ENCODE measurements at places on chromosomes 3 and 15. TPM values are rescaled to one million over a fixed set of nuclear protein-coding genes. Genes with fewer than 3 reads are reported as not detected.
A peak's percentile ranks its signal among the peaks of the same experiment; 100 is the strongest.

GRCh38 chr3:128591738-128592426, 58.7 kb downstream of the RPN1 start:
- peak; percentile 53 for DNase-seq

The STXBP5L gene
- total RNA-seq, result not detected

The A4GNT gene
- not detected for total RNA-seq

DNA sequence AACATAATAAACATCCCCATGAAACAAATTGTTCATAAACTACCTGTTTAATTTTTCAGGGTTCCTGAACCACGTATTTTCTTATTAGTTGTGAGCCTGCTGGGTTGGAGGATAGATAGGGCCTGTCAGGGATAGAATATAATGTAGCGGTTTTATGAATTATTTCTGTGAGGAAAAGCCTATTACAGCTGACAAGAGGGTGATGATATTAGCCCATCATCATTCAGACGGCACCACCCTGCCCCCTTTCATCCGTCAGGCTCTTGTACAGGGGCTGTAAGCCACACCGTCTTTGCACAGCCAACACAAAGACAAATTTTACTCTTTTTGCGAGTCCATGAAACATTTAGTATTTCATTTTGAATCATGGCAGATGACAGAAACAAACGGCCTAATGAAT, 335.3 kb upstream of the TMCO5A start:
- no peak for DNase-seq

DNA sequence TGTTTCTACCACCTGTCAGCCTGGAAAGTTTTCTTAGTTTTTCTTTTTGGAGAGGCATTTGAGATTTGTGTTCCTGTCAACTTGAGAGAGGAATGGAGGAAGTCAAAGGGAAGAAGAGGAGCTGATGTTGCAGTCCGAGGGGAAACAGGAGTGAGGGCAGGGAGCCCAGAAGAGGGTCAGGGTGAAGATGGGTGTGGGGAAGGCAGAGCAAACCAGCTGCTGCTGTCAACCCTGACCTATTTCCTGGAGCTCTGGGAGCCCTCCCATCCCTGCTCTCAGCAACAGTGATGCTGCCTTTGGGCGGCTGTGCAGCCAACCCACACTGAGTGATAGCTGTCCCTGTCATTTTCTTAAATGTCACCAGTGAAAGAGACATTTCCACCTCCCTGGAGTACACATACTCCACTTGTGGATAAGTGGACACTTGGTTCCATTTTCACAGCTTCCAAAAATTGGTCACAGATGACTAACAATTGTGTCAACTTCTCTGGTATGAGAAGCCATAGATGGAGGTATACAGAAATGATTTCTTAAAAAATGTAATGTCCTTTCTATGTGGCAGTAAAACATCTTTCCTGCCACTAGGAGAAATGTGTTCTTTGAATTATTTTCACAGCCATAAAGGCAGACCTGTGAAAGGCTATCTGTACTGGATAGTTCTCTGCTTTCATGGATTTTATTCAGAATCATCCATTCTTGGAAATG, 556.3 kb upstream of the TBL1XR1 start:
- DNase-seq, result no peak

DNA sequence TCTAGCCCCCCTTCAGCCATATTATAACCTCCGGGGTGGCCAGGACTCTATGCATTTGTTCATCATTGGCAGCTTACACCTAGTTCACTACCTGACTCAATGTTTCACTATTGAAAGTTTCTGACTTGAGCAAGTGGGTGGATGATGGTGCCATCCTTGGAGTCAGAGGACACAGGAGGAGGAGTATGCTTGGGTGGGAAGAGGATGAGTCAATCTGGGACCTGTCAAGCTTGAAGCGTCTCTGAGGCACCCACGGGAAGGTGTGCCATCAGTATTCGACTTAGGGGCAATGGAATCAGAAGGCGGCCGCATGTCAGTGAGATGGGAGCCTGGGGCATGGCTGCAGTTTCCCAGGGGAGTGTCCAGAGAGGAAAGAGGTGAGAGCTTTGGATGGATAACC, 133.3 kb downstream of the EPHB1 start:
- no peak for DNase-seq

- DNase-seq, result no peak
These were observed 61.3 kb upstream of the TAMM41 start for GRCh38 chr3:11907667-11908660.

DNA sequence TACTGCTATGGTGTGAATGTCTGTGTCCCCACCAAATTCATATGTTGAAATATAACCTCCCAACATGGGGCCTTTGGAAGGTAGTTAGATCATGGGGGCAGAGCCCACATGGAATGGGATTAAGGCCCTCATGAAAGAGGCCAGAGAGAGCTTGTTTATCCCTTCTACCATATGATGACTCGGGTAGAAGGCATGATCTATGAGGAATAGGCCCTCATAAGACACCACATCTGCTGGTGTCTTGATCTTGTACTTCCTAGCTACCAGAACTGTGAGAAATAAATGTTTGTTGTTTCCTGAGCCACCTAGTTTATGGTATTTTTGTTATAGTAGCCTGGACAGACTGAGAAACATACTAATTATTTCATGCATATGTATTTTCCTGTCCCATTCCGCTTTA, 51.9 kb downstream of the WWTR1 start:
- no peak for DNase-seq

DNA sequence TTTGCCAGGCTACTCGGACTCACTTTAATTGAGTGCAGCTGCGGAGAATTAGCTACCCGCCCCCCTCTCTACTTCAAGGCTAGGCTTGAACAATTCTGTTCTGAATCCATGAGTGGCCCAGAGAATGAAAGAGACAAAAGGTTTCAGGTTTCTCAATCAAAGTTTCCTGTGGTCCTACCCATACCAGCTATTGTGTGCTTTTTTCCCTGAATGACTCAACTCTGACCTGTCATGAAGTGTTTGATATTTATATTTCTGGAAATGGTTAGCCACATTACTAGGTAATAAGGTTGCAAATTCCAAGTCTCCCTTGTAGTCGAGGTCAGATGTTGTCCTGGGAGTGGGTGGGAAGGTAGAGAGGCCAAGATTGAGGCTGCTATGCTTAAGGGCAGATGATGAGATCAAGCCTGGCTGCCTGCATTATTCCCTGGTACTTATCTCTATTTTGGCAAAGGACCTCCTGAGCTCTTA, 392.7 kb upstream of the TBL1XR1 start:
- no peak for DNase-seq

The SLC35A5 gene
- 23.2 TPM for total RNA-seq

The TRIM71 gene
- total RNA-seq, result not detected

The ATP13A5 gene
- not detected for total RNA-seq

The ROPN1B gene
- total RNA-seq, result not detected

DNA sequence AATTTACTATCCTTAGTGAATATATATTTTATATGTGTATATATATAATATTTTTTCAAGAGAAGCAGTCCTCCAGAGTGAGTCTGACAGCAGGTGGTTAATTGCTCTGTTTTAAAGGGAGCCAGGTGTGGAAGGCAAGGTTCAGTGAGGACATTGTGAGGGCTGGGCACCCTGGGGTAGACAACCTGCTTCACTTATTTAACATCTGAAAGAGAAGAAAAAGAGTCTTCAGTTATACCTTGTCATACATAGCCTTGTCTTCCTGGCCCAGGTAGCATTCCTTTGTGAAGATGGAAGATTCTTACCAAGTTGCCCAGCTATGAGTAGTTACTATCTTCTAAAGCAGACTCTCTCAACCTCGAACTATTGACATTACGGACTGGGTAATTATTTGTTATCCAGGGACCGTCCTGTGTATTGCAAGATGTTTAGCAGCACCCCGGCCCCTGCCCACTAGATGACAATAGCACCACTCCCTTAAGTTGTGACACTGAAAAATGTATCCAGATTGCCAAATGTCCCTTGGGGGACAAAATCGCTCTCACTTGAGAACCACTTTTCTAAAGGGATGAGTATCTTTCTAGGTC, 336.0 kb upstream of the TRIM42 start:
- no peak for DNase-seq

DNA sequence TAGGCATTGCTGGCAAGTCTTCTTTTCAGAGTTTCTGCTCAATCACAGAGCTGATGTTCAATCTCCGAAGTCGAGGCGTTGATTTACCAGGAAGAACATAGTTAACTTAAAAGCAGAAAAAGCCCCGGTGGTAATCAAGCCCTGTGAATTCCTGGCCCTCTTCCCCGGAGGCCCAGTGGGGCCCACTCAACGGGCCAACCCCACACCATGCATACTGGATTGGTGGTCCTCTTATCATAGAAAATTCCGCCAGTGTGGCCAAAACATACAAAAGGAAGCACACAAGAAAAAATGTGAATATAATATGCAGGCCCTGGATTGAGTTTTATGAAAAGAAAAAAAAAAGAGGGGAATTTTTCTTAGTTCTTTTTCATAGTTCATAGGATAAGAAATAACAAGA, 873.0 kb upstream of the NR2F2 start:
- DNase-seq, result no peak

GRCh38 chr3:140470211-140470610, 207.7 kb upstream of the TRIM42 start:
- DNase-seq, result no peak

DNA sequence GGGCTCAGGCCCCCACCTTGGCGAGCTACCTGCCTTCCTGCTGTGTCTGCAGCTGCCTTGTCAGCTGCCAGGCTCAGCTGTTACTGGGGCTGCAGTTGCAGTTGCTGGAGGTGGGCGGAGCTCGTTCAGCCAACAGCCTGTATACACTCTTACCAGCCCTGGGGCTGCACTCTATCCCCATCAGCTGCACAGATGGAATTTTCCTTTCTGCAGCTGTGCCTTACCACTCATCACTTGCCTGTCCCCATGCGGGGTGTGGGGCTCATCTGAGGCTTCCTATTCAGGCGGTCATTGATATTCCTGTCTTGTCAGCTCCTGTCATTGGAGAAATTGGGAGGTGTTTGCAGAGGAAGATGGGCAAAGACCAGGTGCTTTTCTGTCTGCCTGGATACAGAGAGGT, 9.1 kb upstream of the SYN2 start:
- DNase-seq, result no peak

The CNTN3 gene
- total RNA-seq, result not detected

DNA sequence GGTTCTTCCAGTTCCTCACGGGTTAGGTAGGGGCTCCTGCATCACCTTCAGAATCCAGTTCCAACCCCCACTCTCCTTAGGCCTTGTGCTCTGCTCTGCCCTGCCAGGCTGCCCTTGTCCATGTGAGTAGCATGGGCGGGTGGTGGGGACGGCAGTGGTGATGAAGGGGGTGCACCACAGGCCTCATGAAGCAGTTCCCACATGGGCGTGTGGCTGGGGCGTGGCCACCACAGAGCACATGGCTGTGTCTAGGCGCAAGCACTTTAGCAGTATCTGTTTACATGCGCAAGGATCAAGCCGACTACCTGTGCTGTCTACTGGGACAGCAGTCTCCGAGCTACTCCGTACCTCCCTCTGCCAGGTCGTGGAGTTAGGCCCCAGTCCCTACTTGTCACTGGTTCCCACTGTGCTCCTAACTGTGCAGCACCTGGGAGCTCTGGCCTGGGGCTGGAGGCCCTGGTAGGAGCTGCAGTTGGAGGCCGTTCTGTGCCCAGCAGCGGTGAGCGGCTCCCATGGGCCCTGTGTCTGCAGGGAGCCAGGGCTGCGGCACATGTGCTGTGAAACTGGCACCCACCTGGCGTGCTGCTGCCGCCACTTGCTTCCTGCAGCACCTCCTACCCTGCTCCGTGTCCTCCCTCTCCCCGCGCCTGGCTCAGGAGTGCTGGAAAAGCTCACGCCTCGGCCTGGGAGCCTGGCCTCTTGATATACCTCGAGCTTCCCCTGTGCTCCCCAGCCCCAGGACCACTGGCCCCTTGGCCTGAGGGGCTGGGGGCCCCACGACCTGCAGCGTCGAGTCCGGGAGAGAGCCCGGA, 53.5 kb downstream of the PLXNA1 start:
- no peak for DNase-seq

DNA sequence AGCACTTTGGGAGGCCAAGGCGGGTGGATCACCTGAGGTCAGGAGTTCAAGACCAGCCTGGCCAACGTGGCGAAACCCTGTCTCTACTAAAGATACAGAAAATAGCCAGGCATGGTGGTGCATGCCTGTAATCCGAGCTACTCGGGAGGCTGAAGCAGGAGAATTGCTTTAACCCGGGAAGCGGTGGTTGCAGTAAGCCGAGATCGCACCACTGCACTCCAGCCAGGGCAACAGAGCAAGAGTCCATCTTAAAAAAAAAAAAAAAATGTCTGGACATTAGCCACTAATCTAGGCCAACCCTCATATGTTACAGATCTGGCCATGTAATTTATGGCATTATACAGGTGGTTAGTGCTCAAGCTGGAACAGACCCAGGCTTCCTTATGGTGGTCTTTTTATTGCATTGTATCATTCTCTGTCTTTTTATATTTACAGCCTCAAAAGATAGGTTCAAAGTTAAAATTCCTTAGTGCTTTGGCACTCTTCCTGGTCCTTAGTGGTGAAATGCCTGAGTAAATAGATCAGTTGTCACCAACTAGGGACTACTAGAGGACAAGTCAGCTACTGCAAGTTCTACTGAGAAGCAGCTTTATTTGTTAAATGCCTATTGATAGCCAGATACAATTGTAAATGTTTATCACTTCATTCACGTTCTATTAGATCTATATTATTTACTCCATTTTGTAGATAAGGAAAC, 16.0 kb downstream of the STARD9 start:
- DNase-seq, result no peak

DNA sequence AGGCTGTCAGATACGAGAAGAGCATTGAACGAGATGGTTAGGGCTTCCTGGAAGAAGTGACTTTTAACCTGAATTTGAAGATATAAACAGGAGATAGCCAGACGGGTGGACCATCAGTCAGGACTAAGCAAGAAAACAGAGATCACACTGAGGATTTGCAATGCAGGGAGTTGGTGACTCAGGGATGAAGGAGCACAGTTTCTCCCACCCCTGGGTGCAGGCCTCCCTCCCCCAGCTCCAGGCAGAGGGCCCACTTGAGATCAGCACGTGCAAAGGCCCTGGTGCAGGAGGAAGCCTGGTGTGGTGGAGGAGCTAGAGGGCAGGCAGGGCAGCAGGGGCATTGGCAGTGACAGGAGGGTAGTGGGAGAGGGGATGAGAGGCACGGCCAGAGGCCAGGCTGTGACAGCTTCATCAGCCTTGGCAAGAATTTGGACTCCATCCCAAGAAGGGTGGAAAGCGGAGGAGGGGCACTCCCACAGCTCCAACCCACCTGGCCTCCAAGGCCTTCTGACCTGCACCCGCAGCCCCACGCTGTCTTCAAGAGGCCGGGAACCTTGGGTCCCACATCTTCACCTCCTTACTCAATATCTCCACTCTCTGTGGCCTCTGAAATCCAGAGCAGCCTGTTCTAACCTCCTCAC, 8.7 kb upstream of the PCSK6 start:
- no peak for DNase-seq

The SAXO2 gene
- total RNA-seq, result not detected

DNA sequence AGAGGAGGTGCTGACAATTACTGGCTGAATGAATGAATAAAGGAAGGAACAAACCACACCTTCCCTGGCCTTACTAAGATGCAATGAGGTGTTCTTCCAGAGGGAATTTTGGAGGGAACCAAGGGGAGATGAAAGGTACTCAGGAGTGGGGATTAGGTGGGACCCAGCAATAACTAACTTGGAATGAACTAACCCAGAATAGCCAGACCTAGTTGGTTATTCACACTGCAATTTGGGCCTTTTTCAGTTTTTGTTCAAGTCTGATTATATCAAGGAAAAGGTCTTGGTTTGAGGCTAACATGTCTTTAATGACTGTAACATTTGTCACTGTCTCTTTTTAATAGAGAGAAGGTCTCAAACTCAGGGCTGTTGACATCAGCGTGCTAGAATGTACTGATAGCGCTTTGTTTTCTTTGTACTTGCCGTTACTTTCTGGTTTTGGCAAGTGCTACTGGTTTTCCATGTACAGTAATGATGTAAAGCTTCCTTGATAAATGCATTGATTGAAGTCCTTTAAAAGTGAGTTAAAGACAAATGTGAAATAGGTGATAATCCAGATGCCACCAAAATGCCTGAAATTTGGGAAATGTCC, 3.2 kb upstream of the PLXND1 start:
- no peak for DNase-seq

Measured in activated CD8-positive, alpha-beta memory T cell treated with anti-CD3 and anti-CD28 coated beads, Interleukin-2, amount 10 ng/mL, durations not matched to agents 7 days and 5 days (primary cell).